ENCODE measurements at places on chromosomes 12 and 14.

DNA sequence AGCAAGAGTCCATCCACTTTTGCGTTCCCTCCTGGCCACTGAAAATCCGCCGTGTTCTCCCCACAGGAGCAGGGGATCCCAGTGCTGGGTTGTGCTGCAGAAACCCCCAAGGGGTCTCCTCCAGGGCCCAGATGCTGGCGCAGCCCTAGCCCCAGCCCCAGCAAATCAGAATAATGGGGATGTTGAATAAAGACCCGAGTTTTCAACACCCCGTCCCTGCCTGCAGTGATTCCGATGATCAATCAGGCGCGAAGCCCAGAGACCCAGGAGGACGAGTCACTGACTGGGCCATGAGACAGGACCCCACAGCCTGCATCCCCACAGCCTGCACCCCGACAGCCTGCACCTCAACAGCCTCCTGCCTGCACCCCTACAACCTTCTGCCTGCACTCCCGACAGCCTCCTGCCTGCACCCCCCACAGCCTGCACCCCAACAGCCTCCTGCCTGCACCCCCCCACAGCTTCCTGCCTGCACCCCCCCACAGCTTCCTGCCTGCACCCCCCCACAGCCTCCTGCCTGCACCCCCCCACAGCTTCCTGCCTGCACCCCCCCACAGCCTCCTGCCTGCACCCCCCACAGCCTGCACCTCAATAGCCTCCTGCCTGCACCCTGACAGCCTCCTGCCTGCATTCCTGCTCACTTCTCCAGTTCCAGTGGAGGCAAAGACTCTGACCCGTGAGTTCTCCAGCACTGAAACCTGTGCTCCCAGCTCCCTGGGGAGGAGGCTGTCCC is 37.2 kb downstream of the TNFAIP2 start:
- DNase-seq = no peak

DNA sequence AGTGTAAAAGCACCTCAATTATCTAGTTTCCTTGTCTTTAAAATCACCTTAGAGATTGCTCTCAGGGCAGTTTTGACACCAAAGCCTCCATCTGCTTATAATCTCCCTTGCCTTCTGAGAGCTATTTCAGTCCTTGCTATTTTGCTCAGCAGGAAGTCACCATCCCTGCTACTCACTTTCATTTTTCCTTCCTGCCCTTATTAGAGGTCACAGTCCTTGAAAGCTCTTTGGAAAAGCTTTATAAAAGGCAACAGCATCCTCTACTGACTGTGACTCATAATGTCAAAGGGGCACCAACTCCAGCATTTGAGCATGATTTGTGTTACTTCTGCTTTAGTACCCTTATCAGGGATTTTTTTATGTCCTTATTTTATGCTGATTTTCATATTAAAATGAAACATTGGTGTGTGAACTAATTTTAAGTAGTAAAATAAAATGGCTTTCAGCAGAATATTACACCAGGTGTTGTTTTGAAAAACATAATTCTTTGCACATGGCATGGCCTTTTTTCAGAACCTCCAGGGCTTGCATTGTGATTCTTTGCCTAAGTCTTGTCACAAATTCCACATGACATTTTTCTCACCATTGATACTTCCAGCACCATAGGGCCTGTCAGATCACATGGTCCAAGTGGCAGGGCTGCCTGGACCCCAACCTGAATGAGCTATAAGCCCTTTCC is 213.0 kb downstream of the ADAMTS20 start:
- DNase-seq = no peak

GRCh38 chr12:18296201-18296908 is 35.0 kb downstream of the PIK3C2G start:
- DNase-seq = no peak

GRCh38 chr14:56324454-56324853 is 206.2 kb downstream of the PELI2 start:
- no peak for DNase-seq

- no peak for DNase-seq
Measured at GRCh38 chr12:124254126-124254525, 40.8 kb upstream of the RFLNA start.

- no peak for DNase-seq
Measured at GRCh38 chr12:50533971-50534370, 29.2 kb downstream of the DIP2B start.

DNA sequence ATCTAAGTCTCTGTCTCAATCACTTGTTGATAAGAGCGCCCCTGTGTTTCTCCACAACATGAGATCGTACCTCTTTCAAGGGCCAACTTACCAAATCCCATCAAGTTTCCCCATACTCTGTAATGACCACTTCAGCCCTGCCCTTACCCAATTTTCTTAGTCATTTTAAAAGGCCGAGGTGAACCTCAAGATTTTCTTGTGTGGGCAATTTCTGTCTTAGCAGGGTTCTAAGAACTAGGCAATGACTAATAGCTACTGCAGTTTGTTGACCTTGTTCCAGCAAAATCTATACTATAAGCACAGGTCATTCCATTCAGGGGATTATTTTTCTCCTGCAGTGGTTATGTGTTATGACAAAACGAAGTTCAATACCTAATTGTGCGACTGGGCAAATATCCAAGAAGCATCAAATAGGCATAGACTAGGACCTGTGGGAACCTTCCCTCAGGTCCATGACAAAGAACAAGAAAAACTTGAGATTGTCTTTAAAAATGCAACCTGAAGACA is 359.8 kb downstream of the PCNX1 start:
- DNase-seq = no peak

GRCh38 chr14:37122288-37122687 is 50.1 kb downstream of the SLC25A21 start:
- no peak for DNase-seq

DNA sequence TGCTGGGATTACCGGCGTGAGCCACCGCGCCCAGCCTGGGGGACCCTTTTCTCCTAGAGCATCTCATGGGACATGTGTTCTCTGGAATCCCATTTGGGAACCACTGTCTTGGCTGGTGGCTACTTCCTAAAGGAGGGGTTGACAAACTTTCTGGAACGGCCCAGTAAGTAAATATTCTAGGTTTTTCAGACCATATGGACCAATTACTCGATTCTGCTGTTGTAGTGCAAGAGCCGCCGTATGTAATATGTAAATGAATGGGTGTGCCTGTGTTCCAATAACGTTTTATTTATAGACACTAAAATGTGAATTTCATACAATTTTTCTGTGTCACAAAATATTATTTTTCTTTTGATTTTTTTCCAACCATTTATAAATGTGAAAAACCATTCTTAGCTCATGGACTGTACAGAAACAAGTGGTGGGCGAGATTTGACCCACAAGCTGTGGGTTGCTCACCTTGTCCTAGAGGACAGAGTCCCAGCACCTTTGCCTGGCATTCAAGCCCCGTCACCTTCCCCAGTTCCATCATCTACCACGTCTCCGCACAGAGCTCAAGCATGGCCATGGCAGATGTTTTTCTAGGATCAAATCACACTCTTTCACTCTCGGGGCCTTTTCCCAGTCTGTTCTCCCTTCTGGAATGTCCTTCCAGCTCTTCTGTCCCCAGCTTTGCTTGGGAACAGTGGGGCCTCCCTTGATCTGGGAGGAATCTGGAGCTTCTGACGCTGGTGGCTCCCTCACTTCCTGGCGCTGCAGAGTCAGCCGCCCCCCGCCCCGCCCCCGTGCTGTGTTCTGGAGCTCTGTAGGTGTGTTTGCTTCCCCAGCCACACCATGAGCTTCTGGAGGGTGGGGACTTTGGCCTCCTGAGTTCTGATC is 17.9 kb upstream of the RCOR1 start:
- DNase-seq = no peak

DNA sequence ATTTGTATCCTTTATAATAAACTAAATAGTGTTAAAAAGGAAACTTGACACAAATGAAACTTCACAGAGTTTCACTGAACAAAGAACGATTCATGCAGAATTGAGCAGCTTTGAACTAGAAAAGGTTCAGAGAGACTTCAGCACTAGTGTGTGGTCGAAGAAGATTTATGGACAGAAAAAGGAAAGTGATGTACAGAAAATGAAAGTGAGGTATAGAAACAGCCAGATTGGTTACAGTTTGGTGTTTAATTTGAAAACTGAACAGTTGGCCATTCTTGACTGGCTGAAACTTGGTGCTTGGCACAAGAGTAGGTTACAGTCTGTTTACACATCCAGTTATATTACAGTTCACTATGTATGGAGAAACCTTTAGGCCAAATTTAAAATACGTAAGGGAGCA is 207.1 kb downstream of the GALC start:
- DNase-seq = no peak

DNA sequence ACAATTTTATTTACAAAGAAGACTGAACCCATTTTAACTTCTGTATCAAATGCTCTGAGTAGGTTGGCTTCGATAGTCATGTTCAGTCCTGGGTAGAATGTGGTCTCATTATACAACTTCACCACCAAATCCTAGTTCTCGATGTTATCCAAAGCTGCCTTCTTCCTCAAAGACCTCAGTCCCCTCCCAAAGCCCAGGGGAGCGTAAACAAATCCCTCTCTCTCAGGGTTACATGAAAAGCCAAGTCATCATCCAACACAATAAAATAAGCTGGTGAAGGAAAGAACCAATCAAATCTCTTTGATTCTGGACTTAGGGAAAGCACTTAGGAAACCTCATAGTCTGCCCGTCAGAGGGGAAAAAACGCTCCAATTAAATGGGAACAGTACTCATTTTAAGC is 9.1 kb downstream of the PTCSC3 start:
- DNase-seq = no peak

DNA sequence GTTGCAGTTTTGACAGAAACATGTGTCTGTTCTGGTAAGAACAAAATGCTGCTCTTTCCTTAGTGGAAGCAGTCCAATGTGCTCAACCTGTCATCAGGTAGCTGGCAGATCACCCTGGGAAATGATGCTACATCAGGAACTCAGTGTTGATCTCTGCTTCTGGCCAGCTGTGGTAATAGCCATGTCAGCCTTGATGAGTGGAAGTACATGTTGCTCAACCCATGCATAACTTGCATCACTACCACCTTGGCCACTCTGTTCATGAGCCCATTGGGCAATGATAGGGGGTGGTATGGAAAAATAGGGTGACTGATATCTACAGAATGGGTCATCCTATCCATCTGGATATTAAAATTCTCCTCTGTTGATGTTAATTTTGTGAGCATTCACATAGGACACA is 411.0 kb downstream of the C12orf50 start:
- no peak for DNase-seq

DNA sequence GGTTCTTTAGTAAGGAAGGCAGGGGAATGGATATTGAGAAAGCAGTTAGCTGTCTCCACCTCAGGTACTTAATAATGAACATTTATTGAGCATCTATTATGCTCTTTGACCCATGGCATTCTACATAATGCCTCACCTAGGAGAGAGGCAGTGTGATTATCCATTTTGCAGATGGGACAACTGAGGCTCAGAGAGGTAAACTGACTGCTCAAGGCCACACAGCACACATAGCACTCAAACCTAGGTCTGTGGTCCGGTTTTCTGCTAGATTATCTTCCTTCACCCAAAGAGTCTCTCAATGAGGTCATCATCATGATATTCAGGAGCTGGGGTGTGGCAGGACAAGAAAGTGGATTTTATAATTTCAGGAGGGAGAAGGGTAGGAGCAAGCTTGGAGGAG is 199.1 kb upstream of the LHX5 start:
- no peak for DNase-seq

- no peak for DNase-seq
Measured at GRCh38 chr12:57853864-57854556, 7.5 kb upstream of the CTDSP2 start.

DNA sequence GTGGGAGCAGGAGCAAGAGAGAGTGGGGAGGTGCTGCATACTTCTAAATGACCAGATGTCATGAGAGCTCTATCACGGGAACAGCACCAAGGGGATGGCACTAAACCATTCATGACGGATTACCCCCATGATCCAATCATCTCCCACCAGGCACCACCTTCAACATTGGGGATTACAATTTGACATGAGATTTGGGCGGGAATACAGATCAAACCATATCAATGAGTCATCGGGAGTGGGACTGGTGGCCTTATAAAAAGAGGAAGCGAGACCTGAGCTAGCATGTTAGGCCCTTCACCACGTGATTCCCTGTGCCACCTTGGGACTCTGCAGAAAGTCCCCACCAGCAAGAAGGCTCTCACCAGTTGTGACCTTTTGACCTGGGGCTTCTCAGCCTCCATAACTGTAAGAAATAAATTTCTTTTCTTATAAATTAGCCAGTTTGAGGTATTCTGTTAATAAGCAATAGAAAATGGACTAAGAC is 28.7 kb downstream of the COX8C start:
- DNase-seq = no peak

- DNase-seq = no peak
Measured at GRCh38 chr12:47396902-47397663, 308.7 kb downstream of the RPAP3 start.

GRCh38 chr12:16586350-16587109 is 19.4 kb downstream of the LMO3 start:
- DNase-seq = no peak

DNA sequence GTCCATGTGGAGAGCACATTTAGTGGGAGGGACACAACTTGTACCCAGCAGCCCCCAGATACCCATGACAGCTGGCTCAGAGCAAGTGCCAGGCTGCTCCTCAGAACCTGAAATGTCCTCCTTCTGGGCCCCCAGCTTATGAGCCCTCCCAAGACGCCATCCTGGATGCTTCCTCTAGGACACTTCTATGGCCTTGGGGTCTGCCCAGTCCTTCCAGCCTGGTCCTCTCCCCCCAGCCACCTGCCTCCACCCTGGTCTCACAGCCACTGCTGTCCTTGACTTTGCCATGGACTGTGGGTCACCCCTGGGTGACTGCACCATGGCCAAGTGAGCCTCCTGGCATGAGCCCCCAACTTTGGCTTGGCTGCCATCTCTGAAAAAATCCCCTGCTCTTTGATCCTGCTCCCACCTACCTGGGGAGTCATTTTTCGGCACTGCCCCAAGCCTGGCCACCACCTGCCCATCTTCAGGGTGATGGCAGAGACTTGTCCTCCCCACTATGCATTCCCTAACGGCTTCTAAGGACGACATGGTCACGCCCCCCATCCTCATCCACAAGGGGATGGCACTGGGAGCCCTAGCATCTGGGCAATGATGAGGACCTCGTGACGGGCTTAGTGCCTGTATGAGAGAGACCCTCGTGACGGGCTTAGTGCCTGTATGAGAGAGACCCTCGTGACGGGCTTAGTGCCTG is 323.7 kb downstream of the TMEM121 start:
- no peak for DNase-seq

GRCh38 chr12:90335566-90335965 is 619.4 kb downstream of the CCER1 start:
- no peak for DNase-seq

DNA sequence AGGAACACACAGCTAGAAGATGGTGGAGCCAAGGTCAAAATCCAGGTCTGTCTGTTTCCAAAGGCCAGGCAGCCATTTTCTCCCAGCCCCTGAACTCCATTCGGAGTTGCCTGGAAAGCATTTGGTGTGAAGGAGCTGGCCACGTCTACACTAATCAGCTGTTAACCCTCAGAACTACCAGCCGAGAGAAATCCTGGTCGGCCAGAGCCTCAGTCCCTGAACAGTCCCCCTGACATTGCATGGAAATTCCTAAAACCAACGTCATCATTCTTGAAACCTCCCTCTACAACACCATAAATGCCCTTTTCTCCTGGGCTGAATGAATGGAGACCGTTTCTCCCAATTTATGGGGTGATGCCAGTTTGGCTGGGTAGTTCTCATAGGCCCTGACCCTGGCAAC is 245.6 kb downstream of the SLC41A2 start:
- no peak for DNase-seq

- DNase-seq = no peak
Measured at GRCh38 chr12:90028635-90029051, 320.0 kb upstream of the ATP2B1 start.
